ENCODE measurements at places on chromosomes 3 and 15. TPM values are rescaled to one million over a fixed set of nuclear protein-coding genes. Genes with fewer than 3 reads are reported as not detected.

The LYZL4 gene
- total RNA-seq = not detected

The GABRB3 gene
- total RNA-seq = 0.54 TPM

- H3K4me3 ChIP-seq = no peak overlapping the region
- no peaks in the 10 kb centered on the region for H3K27me3 ChIP-seq
- peaks cover 2% of the 10 kb centered on the region for H3K4me1 ChIP-seq
- DNase-seq = peak; percentile 59
These were observed 314.7 kb upstream of the CFAP20DC start for GRCh38 chr3:59364496-59364895.

- H3K36me3 ChIP-seq = no peaks in the 10 kb centered on the region
- no peak for DNase-seq
- no peaks in the 10 kb centered on the region for H3K4me1 ChIP-seq
- H3K27ac ChIP-seq = no peak overlapping the region
- H3K4me3 ChIP-seq = no peak overlapping the region
These were observed 131.7 kb downstream of the CADM2 start for GRCh38 chr3:85090495-85090894.

The ZBTB20 gene
- 13.3 TPM for total RNA-seq

The TRPM1 gene
- 0.28 TPM for total RNA-seq
